Transverse colon (tissue), 4 donors: ENCODE measurements at places on chromosomes 1 and 21. TPM values are rescaled to one million over a fixed set of nuclear protein-coding genes. Genes with fewer than 3 reads are reported as not detected.
A peak's percentile ranks its signal among the peaks of the same experiment; 100 is the strongest.

- no peak for DNase-seq
These were observed 572.3 kb downstream of the MATN1 start for GRCh38 chr1:30151119-30151518.

GRCh38 chr1:159339536-159339935 is 37.4 kb downstream of the FCER1A start:
- DNase-seq: no peak

DNA sequence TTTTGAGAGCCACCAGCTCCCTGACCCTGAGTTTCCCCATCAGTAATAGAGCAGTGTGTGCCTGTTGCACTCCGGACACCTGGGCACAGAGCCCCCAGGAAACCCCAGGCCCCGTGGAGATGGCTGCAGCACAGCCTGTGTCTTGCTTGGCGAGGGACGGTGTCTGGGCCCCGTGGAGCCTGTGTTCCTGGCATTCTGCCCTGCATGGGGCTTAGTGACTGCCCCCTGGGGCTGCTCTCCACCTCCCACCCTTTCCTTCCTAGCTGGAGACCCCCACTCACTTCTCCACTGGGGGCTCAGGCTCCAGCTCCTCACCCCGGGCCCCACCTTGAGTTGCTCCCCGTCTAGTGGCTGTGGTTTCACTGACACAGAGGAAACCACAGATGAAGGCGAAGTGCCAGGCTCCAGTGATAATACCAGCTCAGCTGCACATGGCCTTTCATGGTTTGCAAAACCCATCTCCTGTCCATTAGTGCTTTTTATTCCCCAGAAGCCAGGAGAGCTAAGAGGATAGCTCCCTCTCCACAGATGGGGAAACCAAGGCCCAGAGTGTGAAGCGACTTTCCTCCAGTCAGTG is 39.4 kb downstream of the DMRTB1 start:
- no peak for DNase-seq

- no peak for DNase-seq
These were observed 6.9 kb upstream of the ETV3 start for GRCh38 chr1:157145076-157145475.

DNA sequence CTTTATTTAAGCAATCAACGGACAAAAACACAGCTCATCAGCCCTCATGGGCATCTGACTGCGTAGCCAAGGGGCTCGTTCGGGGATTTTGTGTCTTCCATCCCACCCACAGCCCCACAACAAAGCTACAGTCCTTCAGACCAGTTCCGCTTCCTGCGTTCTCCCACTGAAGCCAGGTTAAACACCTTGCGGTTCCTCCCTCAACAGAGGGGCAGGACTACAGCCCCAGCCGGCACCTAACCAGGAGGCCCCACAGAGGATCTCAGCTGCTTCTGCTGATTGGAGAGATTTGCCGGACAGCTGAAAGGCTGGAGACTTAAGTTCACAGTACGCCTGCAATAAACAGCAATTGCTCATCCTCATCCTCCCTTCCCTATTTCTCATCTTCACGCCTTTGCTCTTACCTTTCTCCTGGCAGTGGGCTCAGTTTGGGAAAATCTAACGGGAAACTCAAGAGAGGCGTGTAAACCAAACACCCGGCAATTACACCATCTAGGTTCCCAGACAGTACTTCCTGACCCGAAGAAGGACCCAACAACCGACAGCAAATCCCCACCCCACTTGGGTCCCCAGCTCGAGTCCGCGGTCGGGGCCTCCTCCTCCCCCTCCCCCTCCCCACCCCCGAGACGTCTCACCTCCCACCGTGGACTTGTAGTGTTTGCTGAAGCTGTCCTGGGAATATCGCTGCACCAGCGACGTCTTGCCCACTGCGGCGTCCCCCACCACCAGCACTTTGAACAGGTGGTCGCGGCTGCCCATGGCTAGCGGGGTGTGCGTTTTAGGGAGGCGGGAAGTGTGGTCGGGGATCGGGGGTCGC is 876 bp downstream of the RAB29 start:
- DNase-seq: peak; percentile 40

- DNase-seq: no peak
These were observed 8.5 kb downstream of the CD5L start for GRCh38 chr1:157833145-157833544.

DNA sequence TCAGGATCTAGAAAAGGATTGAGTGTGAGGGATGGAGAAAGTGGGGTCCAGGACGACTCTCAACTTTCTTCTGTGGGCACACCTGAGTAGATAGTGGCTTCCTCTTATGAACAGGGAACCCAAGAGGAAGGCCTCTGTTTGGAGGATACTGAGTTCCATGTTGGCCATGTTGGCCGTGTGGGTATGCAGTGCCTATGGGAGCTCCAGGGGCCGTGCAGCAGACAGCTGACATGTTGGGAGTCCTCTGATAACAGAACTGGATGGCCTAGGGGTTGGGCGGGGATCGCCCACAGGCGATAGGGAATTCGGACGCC is 43.0 kb downstream of the TMEM53 start:
- DNase-seq: no peak

GRCh38 chr1:25642574-25643108 is 26.1 kb downstream of the MAN1C1 start:
- DNase-seq: peak; percentile 55

GRCh38 chr1:192724670-192725069 is 84.2 kb upstream of the RGS2 start:
- no peak for DNase-seq

- DNase-seq: no peak
These were observed 131.8 kb downstream of the PDE4B start for GRCh38 chr1:65924471-65924870.

DNA sequence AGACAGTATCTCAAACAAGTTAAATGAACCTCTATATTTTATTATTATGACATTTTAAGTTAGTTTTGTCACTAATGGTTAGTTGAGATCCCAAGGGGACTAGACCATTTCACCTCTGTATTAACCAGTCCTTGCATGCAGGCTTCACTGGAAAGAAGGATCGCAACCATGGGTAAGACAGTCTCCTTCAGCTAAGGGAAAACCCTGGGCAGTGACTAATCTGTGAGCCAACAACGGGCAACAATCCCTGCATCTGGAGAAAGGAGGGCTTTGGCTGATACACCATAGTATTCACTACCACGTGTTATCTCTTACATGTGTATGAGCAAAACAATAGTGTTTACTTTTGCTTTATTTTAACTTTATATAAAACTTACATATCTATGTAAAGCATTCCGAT is 708.8 kb upstream of the CHRM3 start:
- DNase-seq: no peak

DNA sequence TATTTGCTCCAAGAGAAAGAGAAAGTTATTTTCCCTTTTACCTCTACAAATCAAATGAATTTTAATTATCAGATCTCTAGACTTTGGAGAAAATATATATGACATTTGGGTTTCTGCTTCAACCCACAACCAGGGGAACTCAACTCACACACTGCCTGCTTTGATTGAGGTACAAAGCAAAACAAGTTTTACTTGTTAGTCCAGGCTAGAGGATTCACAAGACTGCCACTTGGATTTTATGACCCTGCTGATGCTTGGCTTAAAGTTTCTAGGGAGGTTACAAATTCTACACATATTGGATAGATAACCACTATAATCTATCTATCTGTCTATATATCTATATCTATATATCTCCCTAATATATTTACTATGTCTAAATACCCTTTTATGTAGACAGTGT is 467.3 kb upstream of the RGS18 start:
- no peak for DNase-seq

GRCh38 chr1:68358439-68358838 is 91.3 kb downstream of the RPE65 start:
- no peak for DNase-seq

Gene KRTAP13-2
- 1.7 TPM for total RNA-seq

Gene VWA5B1
- not detected for total RNA-seq

Gene HORMAD1
- 1.6 TPM for total RNA-seq

Gene C1orf116
- total RNA-seq: 25.7 TPM

Gene BRINP2
- total RNA-seq: not detected

Gene PLOD1
- total RNA-seq: 56.3 TPM

Gene CR1
- 1.6 TPM for total RNA-seq
